ENCODE measurements at places on chromosomes 5 and 9.

DNA sequence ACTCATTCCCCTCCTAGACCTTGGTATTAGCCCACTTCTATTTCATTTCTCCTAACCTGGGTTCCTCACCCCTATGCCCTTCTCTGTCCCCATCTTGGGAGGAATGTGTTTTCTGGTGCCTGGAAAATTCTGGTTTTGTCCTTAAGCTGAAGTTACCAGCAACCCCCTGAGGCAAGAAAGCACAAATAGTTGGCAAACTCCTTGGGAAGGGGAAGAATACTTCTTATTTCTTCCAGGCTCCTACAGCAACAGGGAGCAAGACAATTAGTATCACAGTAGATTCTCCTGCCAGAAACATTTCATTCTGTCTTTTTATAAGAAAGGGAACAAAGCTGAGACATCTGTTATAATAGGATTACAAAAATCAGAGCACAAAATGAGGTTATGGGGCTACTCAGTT lies 142.5 kb downstream of the SNCAIP start:
- no peak for DNase-seq

GRCh38 chr5:43117092-43117491 lies 3.6 kb upstream of the ZNF131 start:
- no peak for DNase-seq

- no peak for DNase-seq
Observed at GRCh38 chr9:120922404-120923195, 4.0 kb downstream of the TRAF1 start.

- no peak for DNase-seq
Observed at GRCh38 chr5:23026252-23027170, 173.4 kb upstream of the CDH12 start.

DNA sequence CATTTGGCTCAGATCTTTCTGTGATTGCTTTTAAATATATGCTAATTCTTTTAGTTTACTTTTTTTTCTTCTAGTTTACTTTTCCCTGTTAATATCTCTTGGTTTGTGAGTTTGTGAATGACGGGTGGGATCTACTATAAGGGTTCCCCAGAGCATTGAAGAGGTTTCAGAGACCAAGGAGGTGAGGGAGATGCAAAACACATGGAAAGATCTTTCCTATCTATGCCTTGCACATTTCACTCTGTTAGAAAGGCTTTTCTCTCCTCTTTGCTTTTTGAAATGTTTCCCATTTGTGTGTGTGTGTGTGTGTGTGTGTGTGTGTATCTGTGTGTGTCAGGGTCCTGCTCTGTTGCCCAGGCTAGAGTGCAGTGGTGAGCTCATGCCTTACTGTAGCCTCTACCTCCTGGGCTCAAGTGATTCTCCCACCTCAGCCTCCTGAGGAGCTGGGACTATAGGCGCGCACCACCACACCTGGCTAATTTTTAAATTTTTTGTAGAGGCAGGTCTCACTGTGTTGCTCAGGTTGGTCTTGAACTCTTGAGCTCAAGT lies 50.7 kb downstream of the CNTLN start:
- no peak for DNase-seq

GRCh38 chr9:119298076-119298853 lies 71.0 kb downstream of the BRINP1 start:
- no peak for DNase-seq

Measured in NCI-H2081 treated with DMSO at 0.1 percent for 48 hours (cell line).